SW480 (cell line): ENCODE measurements at places on chromosomes 13 and 19.

DNA sequence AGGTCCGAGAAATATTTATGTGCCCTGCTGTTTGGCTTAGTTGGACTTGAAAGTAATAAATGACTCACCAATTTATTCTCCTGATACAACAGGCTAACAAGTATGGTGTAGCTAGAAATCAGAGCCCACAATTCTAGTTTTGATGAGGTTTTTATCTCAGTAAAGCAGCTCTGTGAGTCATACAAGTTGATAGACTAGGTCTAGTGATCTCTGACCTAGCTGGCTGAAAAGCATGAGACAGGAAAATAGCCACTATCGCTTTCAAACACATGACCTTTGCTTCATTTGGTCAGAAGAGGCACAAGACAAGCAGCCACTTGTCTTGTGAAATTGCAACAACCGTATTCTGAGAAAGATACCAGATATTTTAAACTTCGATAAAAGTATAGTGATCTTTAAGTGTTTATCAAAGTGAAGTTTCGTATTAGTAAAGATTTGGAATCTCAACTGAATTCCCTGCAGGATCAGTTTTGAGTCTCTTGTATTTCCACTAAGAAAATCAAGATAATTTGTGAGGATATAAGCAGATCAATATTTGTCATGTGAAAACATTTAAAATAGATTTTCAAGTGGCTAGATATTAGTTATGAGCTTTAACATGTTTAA is 126.7 kb downstream of the MAB21L1 start:
- DNase-seq, result peak; percentile 61

DNA sequence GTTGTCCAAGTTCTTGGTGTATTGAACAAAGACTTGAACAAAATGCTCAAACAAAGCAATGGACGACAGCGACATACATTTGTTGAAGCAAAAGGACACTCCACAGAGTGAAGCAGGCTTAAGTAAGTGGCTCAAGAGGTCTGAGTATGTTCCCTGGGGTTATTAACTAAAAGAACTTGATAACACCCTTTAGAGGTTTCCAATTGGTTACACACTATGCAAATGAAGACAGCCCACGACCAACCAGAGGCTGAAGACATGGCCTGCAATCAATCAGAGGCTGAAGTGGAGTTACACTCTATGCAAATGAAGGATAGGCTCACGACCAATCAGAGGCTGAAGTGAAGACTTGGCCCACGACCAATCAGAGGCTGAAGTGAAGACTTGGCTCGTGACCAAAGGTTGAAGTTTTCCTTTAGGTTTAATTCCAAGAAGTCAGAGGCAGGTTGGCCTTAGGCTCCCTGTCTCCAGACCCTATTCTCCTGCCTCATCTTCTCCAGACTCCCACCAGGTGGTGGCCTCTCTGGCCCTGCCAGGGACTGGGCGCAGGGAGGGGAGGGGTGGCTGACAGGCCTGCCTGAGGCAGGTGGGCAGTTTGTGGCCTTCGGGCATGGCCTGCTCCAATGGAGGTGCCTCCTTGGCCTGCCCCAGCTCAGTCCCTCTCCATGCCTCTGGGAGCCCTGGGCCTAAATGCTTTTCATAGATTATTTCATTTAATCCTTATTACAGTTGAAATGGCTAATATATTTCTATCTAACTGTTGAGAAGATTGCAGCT is 38.1 kb downstream of the CCDC169 start:
- no peak for DNase-seq

DNA sequence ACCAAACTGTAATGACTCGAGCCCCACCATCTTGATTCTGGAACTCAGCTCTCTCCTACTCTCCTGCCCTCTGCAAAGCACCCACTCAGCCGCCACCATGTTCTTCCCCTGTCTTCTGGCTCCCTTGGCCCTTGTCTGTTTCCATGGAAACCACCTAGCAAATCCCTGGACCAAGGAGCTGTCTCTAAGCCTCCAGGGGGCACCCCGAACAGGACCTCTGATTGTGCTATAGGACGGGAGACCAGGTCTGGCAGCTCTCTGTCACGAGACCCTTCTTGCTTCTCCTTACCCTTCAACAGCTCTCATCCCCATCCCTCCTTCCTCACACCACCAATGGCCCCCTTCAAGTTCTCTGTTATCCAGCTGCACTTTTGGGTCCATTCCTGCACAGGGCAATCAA is 277.7 kb upstream of the ZNF507 start:
- DNase-seq, result no peak

GRCh38 chr13:80665792-80666333 is 324.9 kb upstream of the SPRY2 start:
- no peak for DNase-seq
